ENCODE measurements at places on chromosomes 5 and 9.
A peak's percentile ranks its signal among the peaks of the same experiment; 100 is the strongest.

GRCh38 chr9:3525096-3525835, 535 bp downstream of the RFX3 start:
- DNase-seq: no peak

- no peak for DNase-seq
Measured at GRCh38 chr5:174514325-174514724, 210.1 kb upstream of the MSX2 start.

- DNase-seq: no peak
Measured at GRCh38 chr9:89669361-89669842, 64.6 kb downstream of the GADD45G start.

DNA sequence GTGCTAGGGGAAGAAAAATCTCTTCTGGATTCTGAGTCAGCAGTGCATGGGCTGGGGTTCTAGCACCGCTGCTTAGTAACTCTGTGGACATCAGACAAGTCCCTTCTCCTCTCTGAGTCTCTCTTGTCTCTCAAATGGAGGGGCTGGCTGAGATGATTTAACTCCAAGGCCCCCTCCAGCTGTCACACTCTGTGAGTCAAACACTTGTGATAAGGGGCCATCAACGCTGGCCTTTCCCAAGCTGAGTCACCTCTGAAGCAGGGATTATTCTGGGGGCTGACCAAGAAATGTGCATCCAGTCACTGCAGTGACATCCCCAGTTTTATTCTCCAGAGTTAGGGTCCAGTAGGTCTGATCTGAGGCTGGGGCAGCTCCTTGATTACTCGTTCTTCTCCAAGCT, 110.4 kb upstream of the ZNF462 start:
- no peak for DNase-seq

- DNase-seq: no peak
Measured at GRCh38 chr5:67887748-67888161, 327.8 kb upstream of the PIK3R1 start.

GRCh38 chr5:1463326-1464095, 18.3 kb upstream of the SLC6A3 start:
- no peak for DNase-seq

GRCh38 chr5:135847976-135848375, 13.5 kb downstream of the SLC25A48 start:
- no peak for DNase-seq

DNA sequence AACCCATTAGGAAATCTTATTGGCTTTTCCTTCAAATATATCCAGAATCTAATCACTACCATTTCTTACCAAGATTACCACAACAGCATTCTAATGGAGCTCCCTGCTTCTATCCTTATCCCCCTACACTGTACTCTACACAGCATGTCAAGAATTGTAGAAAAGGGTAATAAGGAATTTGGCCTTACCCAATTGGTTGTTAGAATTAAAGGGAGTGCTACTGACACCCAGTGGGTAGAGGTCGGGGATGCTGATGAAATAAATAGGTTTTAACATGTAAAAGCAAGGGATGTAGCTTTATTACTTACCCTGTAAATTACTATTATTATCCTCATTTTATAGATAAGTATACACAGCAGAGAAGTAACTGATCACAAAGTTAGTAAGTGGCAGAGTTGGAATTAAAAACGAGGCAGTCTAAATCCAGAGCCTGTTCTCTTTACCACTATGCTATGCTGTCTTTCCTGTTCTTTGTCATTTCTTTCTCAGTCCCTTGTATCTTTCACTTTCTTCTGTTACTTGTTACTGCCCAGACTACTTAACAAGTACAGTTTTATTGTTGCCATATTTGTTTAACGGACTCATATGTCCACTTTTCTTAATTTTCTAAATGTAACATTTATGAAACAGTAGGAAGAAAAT, 10.5 kb downstream of the SLC38A9 start:
- DNase-seq: no peak

GRCh38 chr5:1859099-1859498, 23.6 kb downstream of the IRX4 start:
- no peak for DNase-seq

DNA sequence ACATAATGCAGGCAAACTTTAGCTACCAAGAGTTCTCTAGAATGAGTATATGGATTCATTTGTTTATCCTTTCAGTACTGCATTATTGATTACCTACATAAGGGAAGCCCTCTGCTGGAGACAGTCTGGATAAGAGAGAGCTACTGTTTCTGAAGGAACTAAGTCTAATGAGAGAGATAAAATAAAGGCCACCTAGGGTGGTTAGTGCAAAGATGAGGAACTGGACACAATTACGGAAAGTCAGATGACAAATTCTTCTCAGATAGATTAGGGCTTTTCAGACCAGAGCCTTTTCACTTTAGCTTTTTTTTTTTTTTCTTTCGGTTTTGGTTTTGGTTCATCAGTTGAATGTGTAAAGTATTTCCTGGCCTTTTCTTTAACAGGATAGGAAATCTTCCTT, 31.3 kb downstream of the ISOC1 start:
- no peak for DNase-seq

DNA sequence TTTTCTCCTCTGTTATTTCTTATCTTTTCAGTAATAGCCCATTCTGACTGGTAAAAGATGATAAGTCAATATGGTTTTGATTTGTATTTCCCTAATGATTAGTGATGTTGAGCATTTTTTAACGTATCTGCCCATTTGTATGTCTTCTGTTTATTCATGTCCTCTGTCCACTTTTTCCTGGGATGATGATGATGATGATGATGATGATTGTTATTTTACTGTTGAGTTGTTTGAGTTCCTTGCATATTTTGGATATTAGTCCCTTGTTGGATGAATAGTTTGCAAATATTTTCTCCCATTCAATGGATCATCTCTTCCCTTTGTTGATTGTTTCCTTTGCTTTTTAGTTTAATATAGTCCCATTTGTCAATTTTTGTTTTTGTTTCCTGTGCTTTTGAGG, 27.0 kb downstream of the UTP15 start:
- no peak for DNase-seq

DNA sequence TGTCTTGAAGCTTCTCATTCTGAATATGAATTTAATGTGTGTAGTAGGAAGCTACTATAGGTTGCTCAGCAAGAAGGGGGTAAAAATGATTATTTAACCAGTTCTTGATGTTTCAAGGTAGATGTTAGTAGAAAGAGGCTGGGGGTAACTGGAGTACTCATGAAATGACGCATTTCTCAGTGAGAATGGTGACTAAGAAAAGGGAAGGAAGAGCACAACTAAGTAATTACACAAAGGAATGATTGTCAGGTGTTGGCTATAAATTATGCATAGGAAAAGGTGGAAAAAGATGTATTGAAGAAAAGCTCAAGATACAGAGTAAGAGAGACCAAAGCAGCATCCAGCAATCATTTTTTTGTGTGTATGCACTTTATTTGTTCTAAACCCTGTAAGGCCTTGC, 1.4 kb upstream of the PSIP1 start:
- DNase-seq: no peak

GRCh38 chr9:95061916-95062595, 255.5 kb downstream of the FANCC start:
- DNase-seq: no peak

GRCh38 chr5:177987326-177987725, 8.7 kb downstream of the PROP1 start:
- DNase-seq: no peak

GRCh38 chr9:36878986-36879982, 154.8 kb downstream of the PAX5 start:
- no peak for DNase-seq

DNA sequence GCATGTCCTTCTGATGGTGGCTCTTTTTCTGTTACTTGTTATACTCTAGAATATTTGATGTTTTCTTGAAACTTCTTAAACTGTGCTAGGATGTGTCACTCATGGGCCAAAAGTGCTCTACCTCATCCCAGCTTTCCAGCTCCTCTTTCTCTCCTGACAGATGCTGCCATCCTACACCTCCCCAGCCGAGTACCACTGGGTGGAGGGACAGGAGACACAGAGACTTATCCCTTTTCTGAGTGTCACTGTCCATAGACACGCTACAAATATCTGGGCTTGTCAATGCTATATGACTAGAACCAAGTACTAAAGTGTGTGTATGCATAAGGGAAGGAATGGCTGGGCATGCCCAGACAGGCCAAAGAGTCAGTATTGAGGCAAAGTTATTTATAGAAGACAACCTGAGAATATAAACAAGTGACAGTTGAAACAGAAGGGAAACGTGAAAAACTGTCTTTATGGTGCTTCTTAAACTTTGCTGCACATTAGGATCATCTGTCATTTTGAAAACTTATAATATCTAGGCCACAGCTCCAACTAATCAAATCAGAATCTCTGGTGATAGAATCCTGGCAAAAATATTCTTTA, 188.0 kb downstream of the CARTPT start:
- no peak for DNase-seq

GRCh38 chr5:9082996-9083395, 462.9 kb downstream of the SEMA5A start:
- DNase-seq: no peak

- no peak for DNase-seq
Measured at GRCh38 chr9:129575818-129576217, 45.1 kb downstream of the C9orf50 start.

DNA sequence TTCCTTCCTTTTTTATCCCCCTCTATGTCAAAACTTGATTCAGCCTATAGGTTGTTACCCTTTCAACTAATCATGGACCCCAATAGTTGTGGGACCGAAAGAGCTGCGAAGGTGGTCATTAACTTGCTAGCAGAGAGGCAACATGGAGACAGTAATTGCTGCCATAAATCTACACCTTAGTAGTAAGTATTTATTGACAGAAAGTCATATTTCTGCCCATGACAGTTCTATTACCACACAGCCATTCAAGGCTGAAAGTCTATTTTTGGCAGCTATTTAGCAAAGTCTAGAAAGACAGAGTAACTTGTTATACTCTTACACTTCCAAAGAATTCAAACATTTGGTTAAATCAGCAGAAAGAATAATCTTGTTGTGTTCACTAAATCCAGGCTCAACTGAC, 236.2 kb downstream of the PRELID2 start:
- DNase-seq: no peak

DNA sequence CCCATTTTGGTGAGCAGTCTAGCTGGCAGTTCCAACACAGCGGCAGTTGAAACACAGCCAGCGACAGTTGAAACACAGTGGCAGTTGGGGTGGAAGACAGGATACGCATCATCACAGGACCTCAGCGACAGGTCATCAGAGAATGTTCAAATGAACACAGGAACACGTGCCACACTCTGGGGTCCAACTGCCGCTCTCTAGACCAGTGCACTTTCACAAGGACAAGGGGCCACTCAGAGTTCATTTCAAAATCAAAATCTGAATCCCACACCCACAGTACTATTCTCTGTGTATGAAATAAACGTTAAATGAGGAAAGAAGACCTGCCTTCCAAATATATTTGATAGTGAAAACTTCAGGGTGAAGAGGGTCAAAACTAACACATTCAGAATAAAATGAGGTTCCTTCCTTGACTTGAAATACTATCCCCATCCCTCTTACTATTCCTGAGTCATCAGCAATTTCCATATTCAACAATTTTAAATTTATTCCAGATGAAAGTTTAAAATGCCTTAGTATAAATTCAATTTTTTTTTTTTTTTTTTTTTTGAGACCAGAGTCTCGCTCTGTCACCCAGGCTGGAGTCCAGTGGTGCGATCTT, 53.0 kb upstream of the SIMC1 start:
- no peak for DNase-seq

DNA sequence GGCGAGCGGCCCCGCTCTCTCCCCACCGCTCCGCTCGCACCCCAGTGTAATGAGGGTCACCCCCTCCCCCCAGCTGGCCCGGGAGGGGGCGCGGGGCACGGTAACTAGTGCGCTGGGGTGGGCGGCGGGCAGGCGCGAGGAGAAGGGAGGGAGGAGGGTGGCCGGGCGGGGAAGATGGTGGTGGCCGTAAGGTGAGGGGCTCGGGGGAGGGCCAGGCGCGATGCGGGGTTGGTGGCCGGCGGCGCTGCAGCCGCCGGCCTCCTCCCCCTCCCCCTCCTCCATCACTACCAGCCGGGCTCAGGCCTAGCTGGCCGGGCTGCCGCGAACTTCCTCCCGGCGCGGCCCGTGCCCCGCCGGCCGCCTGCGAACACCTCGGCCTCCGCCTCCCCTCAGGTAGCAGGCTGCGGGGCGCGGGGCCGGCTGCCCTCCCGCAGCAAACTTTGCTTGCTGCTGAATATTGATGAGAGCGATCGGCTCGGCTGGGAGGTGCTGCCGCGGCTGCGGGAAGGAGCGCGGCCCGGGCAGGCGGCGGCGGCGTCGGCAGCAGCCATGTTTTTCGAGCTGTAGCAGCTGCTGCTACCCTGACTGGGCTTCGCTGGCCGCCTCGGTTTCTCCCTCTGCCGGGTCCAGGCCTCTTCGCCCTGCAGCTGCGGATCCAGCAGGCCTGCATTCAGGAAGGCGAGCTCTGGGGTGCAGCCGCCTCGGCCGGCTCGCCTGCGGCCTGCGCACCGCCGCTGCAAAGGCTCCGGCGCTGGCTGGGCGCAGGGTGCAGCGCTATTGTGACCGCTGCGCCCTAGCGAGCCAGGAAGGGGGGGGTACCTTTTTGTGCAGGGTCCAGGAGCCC, 502 bp downstream of the NSD1 start:
- DNase-seq: peak; percentile 18

DNA sequence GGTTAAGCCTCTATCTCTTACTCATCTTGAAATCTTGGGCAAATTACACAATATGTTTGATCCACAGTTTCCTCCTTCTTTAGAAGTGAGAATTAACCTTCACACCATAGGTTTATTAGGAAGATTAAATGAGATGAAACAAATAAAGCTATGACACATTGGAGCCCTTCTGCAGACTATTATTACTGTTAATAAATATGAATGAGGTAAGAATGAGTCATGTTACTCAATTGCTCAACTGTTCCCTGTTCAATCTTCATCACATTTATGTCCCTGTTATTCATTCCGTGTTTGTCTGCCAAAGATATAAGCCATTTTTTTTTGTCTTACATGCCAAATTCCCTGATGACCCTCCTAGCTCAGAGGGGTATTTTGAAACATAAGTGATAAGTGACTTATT, 52.1 kb upstream of the PAPPA start:
- DNase-seq: no peak

- DNase-seq: no peak
Measured at GRCh38 chr9:87763286-87763685, 37.4 kb downstream of the CTSL start.

DNA sequence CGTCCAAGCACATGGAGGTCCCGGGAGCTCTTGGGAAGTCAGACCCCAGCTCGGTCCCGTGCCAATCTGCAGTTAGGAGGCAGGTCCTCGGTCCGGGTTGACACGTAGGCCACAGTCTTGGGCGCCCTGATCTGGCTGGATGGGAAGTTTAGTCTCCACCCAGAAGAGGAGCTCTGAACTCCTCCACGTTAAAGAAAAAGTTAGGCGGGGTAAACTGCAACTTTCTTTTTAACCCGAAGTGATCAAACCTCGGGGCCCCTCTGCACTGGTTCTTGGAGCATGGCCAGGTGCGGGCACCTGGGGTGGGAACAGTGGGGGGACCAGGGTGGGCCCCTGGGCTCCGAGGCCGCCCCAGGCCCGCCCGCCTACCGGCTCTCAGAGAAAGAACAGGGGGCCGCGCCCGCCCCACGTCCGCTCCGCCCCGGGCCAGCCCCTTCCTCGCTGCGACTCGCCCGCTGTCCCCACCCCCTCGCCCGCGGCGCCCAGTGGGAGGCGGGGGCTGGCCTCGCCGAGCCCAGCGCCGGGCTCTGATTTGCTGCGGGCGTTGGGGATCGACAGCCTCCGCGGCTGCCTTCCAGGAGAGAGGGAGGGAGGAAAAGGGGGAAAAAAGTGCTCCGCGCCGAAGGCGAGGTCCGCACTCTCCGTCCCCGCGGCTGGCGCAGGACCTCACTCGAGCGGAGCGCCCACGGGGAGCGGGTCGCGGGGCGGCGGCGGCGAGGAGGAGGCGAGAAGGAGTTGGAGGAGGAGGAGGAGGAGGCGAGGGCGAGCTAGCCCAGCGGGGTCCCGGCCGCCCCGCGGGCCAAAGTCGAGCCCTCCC, at the start of gene COL5A1:
TSS of gene COL5A1 (plus strand) at position 631 of the 817 bp plus-strand sequence. CDS start 385 bp downstream, outside the sequence.
- peak; percentile 35 for DNase-seq

- DNase-seq: no peak
Measured at GRCh38 chr5:110873773-110874437, 135.1 kb downstream of the SLC25A46 start.
